ENCODE measurements at places on chromosomes 12 and 14. TPM values are rescaled to one million over a fixed set of nuclear protein-coding genes. Genes with fewer than 3 reads are reported as not detected.

The NDRG2 gene
- polyA plus RNA-seq = 175 TPM

The RNF212B gene
- polyA plus RNA-seq = 2.3 TPM

The INHBE gene
- polyA plus RNA-seq = 0.95 TPM

The LRRIQ1 gene
- polyA plus RNA-seq = 37.4 TPM

The MMP17 gene
- polyA plus RNA-seq = 0.65 TPM

The PAX9 gene
- 0.33 TPM for polyA plus RNA-seq

The HEATR5A gene
- polyA plus RNA-seq = 19.9 TPM

The C1QL4 gene
- 1.2 TPM for polyA plus RNA-seq

The DPF3 gene
- 5.3 TPM for polyA plus RNA-seq

The TAS2R43 gene
- 0.63 TPM for polyA plus RNA-seq

The STAB2 gene
- polyA plus RNA-seq = 1.9 TPM

The LRRC10 gene
- 0.08 TPM for polyA plus RNA-seq

GRCh38 chr14:106547735-106548434 is 1021.5 kb downstream of the TMEM121 start:
- no peak for DNase-seq

- DNase-seq = no peak
Measured at GRCh38 chr12:106425061-106425702, 67.6 kb downstream of the POLR3B start.

- no peak for DNase-seq
Measured at GRCh38 chr14:103697206-103697602, 18.0 kb downstream of the XRCC3 start.

DNA sequence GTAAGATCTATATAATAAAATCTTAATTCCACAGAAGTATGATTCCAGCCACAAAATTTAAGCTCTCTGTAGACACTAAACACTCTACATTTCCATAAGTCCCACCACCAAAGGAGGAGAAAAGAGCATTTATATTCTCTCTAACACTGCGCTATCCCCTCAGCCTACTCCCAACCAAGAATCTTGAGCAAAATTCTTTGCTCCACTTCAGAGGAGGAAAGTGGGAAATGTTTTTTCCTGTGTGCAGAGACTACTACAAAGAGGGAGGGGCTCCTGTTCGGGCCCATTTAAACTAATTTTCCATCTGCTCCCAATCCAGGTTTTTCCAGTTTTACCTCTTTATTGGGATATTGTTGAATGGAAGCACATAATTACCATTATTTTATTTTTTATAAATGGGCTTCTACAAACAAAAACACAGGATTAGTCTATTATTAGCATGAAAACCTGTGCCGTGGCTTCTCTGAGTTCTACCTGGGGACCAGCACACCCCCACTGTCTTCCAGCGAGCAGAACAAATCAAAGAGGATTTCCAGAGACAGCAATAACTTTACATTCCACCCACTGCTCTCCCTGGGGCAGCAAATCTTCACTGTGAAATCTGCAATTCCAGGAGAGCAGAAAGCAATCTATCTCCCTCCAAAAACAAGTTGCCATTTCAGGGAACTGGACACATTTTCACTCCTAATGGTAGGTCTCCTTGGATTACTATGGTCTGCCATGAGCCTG is 174.0 kb downstream of the DAD1 start:
- no peak for DNase-seq

DNA sequence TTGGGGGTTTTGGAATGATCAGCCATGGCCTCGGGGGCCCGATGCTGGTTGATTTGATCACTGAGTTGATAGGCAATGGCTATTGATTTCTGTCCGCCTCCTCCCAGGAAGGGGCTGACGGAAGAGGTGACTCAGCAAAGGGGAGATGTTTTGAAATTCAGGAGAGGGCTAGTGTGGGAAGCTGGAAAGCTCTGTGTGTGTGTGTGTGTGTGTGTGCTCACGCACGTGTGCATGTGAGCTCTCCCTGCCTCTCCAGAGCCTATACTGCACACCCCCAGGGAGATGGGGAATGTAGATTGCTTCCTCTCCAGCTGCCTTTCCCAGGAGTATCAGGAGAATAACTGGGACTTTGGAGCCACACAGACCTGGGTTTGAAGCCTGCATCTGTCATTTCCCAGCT is 184.9 kb upstream of the MYL2 start:
- no peak for DNase-seq

DNA sequence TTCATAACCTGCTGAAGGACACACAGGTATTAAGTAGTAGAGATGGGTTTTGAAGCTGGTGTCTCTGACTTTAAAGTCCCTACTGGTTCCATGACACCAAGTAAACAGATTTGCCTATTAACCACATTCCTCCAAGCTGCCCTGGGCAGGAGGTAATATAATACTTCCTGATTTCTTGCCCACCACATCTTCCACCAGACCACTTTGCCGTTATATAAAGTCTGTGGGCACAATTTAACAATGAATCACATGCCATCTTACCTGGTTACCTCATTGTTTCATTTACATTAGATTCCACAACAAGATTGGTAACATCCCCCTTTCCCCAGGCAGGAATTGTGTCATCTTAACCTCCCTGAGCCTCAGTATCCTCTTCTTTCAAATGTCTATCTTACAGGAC is 900 bp upstream of the LRRC23 start:
- DNase-seq = no peak

DNA sequence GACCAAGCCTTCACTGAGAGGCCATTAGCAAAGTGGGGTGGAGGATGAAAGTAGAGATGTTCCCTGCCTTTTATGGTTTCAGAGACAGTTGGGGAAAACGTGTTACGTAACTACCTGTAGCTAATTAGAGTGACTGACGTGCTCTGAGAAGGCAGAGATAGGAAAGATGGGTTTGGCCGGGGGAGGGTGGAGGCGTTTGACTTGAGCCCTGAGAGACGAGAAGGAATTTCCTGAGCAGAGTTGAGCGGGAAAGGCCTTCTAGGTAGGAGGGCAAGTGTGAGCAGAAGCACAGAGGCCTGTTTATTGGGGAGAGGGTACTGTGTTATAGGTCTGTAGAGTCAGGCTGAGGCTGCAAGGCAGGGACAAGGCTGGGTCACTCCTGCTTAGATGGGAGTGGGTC is 8.6 kb downstream of the TUNAR start:
- DNase-seq = no peak

GRCh38 chr12:20372326-20373096 is 4.2 kb downstream of the PDE3A start:
- DNase-seq = no peak

- DNase-seq = no peak
Measured at GRCh38 chr12:121927813-121928212, 9.4 kb downstream of the CFAP251 start.

- DNase-seq = no peak
Measured at GRCh38 chr12:91127751-91128150, 16.5 kb upstream of the LUM start.

GRCh38 chr12:54625598-54625997 is 9.1 kb downstream of the LACRT start:
- DNase-seq = no peak

GRCh38 chr12:78829690-78830089 is 34.9 kb upstream of the SYT1 start:
- DNase-seq = no peak

DNA sequence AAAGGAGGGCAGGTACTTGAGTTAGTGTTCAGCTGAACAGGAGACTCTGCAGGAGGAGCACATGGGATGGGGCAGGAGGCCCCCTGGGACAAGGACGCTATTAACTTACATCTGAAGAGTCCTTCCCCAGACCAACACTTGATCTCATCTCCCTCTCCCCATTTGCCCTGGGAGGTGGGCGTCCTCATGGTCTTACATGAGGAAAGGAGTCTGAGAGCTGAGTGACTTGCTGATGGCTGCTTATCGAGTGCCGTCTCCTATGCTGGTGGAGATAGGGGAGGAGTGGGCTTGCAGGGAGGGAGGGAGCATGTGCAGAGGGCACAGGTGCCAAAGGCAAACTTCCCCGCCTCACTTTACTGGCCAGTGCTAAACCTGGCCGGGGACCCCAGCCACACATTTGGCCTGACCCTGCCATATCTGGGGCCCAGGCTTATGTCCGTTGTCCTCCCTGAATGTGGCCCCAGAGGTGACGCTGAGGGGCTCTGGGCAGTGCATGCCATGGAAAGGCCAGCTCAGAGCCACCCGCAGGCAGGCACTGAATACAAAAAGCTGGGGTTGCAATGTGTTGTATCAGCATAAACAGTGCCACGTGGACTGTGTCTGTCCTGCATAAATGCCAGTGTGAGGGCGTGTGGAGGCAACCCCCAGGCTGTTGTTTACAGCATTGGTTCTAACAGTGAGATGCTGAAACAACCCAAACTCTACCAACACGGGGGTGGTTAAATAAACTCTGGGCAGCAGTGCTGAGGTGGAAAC is 29.4 kb downstream of the FAIM2 start:
- DNase-seq = no peak

DNA sequence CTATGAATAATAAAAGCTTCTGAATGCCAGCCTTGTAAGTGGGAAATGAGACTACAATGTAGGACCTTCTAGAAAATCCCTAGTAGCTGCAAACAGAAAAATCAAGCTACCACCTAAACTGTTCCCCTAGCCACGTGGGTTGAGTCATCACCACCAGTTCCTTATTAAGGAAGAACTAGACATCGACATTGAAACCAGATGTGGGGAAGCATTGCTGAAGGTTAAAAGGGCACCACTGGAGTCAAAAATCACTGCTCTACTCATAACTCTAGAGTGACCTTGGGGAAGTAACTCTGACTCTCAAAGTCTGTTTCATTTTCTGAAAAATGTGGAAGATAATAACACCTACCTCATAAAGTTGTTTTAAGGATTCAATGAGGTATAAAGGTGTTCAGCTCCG is 9.4 kb upstream of the CNIH1 start:
- no peak for DNase-seq

DNA sequence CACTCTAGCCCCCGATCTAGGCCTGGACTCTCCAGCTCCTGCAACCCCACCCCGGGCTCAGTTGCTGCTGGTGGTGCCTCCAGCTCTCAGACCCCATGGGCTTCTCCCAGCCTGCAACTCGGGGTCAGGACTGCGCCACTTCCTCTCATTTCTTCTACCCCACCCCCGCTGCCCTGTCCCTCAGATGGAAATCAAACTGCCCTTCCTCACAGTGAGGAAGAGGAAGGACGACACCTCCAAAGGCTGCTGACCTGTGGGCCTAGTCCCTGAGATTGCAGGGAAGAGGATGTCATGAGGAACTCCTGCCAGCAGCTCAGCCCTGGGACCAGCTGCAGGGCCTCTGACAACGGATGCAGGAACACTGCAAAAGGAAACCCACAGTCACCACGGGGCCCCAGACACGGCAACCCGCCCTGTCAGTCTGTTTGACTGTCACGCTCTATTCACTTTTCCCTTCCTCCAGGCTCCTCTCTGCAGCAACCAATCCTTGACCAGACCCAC is 29.3 kb upstream of the PNMA1 start:
- DNase-seq = no peak

DNA sequence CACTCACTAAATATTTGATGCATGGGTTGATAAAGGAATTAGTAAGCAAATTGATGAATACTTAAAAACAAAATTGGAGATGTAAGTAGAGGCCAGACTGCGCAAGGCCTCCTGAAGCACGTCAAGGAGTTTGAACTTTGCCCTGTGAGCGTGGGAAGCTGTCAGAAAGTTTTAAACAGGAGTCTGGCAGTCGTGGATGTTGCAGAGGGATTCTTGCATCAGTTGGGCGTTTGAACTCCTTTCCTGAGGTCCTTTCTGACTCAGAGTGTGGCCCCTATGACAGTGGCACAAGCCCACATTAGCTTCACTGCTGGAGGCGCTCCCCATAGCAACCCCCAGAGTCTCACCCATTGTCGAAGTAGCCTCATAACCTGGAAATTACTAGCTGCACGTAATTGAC is 17.9 kb upstream of the IL22 start:
- DNase-seq = no peak

- DNase-seq = no peak
Measured at GRCh38 chr12:78835493-78835892, 29.1 kb upstream of the SYT1 start.

DNA sequence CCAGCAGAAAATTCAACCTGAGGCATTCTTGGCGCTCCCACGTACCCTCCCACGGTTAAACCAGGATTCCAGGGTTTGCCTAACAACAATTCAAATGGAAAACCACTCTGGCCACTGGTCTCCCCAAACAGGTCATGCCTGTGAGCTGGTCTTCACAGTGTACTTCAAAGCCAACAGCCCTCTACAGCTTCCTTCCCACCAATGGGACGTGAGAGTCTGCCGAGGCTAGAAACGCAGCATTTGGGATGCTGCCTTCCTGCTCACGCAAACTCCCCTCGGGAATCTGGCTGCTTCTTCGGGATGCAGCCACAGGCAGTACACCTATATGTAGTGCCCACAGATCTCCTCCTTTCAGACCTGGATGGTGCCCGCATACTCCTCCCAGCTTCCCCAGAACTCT is 149.1 kb downstream of the KLHL28 start:
- DNase-seq = no peak

- no peak for DNase-seq
Measured at GRCh38 chr14:88546621-88547385, 8.0 kb downstream of the PTPN21 start.

DNA sequence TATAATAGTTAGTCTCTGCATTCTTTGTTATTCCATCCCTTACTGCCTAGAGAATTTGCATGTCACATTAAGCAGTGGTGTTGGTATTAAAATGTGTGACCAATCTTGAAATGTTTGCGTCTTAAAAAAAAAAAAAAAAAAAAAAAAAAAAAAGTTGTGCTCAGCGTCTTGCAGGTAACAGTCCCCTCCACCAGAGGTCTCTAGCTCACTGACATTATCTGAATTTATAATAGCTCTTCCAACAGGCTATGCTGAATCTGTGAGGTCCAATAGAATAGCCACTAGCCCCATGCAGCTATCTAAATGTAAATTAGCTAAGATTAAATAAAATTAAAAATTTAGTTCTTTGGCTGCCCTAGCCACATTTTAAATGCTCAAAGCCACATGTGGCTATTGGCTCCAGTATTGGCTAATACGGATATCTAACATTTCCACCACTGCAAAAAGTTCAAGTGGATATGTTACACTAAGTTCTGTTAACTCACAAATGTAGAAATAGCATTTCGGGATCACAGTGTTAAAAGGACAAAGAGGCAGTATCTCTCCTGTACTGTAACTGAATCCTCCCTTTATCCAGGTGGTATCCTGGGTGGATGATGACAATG is 28.7 kb downstream of the NKX2-8 start:
- peak; percentile 46 for DNase-seq

- DNase-seq = no peak
Measured at GRCh38 chr12:103973909-103974308, 8.2 kb downstream of the TDG start.

- no peak for DNase-seq
Measured at GRCh38 chr12:90084018-90084417, 375.4 kb upstream of the ATP2B1 start.

DNA sequence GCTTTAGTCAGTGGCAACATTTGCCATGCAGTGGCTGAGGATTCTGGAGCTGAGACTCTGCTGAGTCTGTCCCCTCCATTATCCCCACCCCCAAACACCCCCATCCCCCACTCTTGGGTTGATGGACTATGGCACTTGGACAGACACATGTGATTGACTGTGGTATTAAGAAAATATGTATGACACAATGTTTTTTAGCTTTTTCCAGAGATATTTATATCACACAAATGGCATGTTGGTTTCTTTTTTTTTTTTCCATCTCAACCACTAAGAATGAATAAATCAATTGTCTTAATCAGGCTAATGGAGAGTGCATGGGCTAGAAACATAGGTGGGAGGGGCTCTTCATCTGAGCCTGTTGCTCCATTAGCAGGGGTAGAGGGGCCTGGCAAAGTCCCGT is 30.7 kb upstream of the MAP1LC3B2 start:
- DNase-seq = no peak

All from left kidney (tissue), 8 donors.